Panc1 (cell line): ENCODE measurements at places on chromosomes 13 and 19. TPM values are rescaled to one million over a fixed set of nuclear protein-coding genes. Genes with fewer than 3 reads are reported as not detected.
A peak's percentile ranks its signal among the peaks of the same experiment; 100 is the strongest.

Gene CYP2S1
- total RNA-seq: 8.5 TPM

- DNase-seq: no peak
These were observed 18.4 kb upstream of the CCL25 start for GRCh38 chr19:8034178-8034525.

DNA sequence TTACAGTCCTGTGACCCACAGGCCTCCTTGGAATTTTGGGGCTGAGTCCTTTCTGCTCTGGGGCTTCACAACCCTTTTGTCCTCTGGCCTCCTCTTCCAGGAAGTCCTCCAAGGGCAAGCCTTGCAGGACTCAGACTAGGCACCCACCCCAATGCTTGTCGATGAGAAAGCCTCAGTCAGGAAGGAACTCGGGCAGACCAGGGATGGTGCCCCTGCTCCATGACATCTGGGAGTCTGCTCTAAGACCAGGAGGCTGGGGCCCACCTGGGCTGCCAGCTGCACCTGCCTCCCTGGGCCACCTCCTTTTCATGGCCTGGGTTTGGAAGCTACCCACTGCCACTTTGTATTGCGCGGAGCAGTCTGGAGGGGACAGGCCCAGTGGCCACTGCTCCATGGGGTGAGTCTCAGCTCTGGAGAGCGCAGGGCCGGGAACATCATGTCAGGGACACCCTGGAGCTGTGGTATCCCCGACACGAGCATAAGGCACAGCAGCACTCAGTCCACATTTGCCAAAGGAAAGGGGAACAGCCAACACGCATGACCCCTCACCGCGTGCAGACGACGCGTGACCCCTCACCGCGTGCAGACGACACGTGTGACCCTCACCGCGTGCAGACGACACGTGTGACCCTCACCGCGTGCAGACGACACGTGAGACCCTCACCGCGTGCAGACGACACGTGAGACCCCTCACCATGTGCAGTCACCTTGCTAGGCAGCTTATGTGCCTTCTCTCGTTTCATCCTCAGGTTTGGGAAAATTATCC is 10.8 kb downstream of the C2CD4C start:
- no peak for DNase-seq

DNA sequence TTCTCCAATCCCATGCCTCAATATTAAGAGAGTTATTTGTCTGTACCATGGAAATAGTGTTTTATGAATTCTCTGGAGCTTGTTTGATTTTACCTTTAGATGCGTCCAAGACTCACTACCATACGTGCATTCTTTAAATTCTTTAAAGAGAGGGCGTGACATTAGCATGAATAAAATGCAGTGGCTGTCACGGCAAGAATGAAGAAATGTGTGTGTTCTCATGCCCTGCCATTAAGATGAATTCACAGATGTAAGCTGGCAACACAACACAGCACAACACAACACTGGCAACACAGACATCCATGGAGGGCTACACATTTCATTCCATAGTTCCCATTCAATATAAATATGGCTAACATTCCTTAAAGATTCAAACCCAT is 213.4 kb downstream of the ENOX1 start:
- DNase-seq: no peak

DNA sequence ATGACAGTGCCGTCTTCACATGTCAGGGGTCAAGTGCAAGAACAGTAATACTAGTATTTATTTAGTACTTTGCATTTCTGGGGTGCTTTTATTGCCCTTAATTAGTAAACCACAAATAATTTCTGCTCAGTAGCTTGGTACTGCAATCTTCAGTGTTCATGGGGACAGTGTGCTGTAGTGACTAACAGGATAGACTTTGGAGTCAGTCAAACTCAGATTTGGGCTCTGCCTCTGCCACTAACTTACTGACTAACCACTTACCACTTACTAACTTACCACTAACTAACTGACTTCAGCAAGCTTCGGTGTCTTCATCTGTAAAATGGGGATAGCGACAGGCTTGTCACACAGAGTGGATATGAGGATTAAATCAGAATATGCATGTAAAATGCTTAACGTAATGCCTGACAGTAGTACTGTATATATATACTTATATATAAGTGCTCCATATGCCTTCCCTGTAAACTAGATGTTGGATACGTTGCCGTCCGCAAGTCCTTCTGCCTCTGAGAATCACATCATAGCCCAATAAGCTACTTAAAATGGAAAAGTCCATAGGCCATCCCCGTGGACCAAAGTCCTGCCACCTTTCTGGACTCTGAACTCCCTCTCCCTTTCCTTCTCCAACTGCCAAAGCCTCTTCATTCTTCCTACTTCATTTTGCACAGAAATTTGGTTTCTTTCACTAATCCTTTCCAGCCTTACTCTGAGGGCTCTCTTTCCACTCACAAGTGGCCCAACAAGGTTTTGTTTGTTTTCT is 158.1 kb downstream of the ZIC5 start:
- DNase-seq: no peak

- no peak for DNase-seq
These were observed 7.5 kb upstream of the FUT5 start for GRCh38 chr19:5877882-5878281.

DNA sequence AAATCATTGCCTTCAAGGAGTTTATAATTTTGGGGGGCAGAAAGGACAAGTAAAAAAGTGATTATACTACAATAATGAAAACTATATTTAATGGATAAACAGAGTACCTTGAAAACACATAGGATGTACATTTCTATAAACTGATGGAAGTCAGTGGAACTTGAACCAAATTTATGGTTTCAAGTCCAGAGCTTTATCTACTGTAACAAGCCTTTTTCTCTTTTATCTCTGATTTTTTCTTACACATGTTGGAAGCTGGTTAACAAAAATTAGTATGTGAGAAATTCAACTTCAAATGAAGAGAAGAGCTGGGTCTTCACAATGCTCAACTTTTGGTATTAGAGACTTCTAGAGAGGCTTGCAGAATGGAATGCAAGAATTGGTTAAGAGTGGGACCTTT is 393.6 kb downstream of the LMO7 start:
- no peak for DNase-seq

Gene FOXO1
- 2.1 TPM for total RNA-seq

Gene SBSN
- total RNA-seq: 0.39 TPM

DNA sequence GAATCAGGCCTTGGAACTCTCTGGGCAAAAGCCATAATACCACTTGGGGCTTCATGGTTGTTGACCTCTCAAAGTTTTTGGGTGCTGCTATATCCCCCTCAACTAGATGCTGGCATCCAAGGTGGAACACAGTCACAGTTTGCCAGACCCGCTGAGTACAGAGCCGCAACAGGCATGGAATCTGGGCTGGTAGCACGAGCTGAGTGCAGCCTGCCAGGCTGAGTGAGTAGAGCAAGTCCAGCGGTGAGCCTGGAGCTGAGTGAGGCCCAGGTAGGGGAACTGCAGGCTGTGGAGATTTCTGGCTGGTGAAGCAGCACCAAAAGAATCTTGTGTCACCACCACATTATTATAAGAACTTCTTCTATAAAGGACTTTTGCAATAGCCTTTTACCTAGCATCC is 192.6 kb downstream of the PCDH17 start:
- DNase-seq: no peak

DNA sequence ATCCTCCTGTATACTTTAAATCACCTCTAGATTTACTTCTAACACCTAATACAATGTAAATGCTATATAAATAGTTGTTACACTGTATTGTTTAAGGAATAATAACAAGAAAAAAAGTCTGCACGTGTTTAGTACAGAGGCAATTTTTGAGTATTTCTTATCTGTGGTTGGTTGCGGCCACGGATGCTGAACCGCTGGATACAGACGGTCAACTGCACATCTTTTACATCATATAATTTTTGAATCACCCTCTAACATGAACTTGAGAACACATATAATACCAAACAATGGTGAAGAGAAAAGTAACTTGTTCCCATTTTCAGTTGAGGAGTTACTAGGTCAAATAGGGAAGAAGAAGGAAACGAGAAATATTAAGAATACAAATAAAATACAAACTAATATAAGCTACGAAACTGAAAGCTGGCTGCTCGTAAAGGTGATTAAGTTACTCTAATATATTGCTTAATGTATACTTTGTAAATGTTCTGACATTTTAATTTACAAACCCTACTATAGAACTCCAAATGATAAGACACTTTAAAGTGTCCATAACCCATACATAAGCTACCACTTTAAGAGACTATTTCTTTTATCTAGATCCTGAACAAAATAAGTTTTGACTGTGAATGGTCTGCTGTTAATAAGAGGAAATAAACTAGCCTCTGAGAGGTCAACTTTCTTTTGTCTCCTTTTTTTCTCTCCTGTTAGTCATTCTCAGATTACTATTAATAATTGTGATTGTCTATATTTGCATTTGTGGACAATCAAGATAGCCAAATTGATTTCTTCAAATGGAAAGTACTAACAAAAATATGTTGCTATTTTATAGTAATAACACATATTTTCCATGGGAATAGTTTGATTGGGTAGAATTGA is 457.4 kb downstream of the DIAPH3 start:
- DNase-seq: no peak

DNA sequence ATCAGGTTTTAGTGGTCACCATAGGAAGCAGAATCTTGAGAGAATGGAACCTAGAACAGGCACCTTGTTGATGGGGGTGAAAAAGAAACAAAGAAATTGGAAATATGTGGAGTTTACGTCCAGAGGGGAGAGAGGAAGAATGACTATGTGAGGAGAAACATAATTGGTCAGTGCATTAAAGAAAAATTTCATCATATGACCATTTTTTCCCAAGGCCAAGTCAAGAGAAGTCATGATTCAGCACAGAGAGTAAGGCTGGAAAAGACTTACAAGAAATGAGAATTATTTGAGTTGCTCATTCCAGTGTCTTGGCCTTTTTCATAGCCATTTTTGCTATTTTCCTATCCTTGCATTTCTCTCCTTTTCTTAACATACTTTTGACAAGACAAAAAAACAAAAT is 421.7 kb downstream of the EFNB2 start:
- DNase-seq: no peak

Gene ZNF835
- total RNA-seq: not detected

DNA sequence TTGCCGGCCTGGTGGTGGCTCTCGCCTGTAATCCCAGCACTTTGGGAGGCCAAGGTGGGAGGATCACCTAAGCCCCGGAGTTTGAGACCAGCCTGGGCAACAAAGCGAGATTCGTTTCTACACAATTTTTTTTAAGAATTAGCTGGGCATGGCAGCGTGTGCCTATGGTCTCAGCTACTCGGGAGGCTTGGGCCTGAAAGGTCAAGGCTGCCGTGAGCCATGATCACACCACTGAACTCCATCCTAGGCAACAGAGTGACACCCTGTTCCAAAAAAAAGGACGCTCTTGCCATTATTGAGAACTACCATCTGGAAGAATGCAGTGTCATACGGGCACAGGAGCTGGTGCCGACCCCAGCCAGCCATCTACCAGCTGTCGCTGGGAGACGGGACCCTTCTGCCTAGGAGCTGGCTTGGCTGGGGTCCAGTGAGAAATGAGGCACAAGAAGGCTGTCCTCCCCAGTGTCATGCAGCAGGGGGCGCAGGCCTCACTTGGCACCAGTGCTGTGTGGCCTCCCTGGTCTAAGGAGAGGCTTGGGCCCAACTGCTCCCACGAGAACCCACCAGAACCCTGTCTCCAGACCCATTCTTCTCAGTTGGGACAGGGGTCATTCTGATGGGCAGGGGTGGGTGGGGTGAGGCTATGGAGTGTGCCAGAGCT is 12.2 kb upstream of the RELB start:
- no peak for DNase-seq

GRCh38 chr13:102286326-102286725 is 115.5 kb downstream of the FGF14 start:
- no peak for DNase-seq

Gene CA11
- 12.6 TPM for total RNA-seq

DNA sequence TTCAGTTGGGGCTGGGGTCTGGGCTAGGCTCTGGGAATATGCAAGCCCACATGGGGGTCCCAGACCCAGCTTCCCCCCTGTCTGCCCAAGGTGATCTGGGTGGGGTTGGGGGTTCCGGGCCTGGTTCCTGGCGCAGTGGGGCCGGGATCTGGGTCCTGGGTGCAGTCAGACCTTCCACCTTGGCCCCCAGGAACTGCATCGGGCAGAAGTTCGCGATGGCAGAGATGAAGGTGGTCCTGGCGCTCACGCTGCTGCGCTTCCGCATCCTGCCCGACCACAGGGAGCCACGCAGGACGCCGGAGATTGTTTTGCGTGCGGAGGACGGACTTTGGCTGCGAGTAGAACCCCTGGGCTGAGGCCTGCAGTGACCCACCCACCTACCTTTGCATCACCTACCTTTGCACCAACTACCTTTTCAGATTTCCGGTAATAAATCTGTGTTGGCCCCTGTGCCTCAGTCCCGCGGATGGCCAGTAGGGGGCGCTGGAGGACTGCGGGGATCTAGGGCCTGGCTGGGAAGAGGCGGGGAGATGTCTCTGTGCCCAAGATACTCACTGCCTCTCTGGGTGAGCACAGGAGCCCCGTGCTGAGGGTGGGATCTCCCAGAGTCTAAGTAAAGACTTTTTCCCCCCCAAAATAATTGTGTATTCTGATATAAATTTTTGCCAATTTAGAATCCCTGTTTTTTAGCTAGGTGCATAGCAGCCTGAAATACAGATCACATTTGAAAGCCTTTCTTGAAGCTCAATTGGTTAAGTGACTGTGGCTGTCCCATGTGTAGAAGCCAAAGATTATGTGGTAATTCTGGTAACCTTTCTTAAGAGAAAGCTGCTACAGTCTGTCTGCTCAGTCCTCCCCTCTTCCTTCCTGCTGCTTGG is 11.5 kb upstream of the CYP4F3 start:
- peak; percentile 22 for DNase-seq

- no peak for DNase-seq
These were observed 46.2 kb downstream of the CEBPG start for GRCh38 chr19:33419788-33420130.

Gene SGTA
- total RNA-seq: 85.7 TPM

Gene WASF3
- total RNA-seq: 20.2 TPM

DNA sequence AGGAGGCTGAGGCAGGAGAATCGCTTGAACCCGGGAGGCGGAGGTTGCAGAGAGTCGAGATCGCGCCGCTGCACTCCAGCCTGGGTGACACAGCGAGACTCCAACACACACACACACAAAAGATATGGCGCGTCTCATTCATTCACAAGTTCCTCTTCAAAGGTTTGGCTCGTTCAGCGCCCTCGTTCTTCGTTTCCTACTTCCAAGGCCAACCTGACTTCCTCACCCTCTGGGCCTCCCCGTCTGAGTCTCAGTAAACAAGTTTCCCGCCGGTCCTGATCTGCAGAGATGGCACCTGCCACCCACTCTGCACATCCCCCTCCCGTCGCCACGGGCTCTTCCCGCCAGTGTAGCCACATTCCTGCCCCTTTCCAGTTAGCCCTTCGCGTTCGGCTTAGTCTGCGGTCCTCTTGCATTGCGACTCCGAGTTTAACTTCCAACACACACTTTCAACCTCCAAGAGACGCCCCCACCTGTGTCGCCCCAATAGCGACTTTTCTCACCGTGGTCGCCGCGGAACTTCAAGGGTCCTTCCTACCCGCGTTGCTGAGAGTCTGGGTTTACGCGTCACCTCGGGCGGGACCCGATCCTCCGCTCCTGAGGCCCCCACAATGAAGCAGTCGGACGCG is 1.3 kb upstream of the BSG start:
- DNase-seq: no peak

GRCh38 chr19:47433121-47433520 is 13.8 kb upstream of the MEIS3 start:
- no peak for DNase-seq

Gene DNAAF3
- 12.4 TPM for total RNA-seq

Gene CHST8
- total RNA-seq: 0.28 TPM

- DNase-seq: no peak
These were observed 18.9 kb downstream of the MPND start for GRCh38 chr19:4362101-4362828.

Gene CABP5
- not detected for total RNA-seq

GRCh38 chr19:35168196-35168595 is 13.7 kb downstream of the FXYD5 start:
- DNase-seq: no peak
